ENCODE measurements at places on chromosomes 6 and 20.
A peak's percentile ranks its signal among the peaks of the same experiment; 100 is the strongest.

GRCh38 chr20:63246490-63247288 lies 7.6 kb downstream of the NKAIN4 start:
- no peak for DNase-seq

DNA sequence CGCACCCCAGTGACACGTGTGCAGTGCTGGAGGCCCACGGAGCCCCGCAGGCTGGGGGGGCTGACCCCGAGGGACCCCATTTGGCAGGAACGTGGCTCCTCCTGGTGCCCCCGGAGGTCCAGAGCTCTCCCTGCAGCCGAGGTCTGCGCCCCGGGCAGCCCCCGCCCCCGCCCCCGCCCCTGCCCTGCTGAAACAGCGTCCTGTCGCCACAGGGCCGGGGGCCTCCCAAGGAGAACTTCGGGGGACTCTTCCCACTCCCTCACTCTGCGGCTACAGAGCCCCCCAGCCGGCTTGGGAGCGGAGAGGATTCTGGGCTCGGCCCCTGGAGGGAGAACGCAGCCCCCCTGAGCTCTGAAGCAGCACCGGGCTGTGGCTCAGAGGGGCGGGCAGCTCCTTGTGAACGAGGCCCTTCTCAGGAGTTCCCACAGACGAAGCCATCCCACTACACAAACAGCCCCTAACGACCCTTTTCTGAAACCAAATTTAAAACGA lies 115.2 kb downstream of the DLL1 start:
- DNase-seq: no peak

DNA sequence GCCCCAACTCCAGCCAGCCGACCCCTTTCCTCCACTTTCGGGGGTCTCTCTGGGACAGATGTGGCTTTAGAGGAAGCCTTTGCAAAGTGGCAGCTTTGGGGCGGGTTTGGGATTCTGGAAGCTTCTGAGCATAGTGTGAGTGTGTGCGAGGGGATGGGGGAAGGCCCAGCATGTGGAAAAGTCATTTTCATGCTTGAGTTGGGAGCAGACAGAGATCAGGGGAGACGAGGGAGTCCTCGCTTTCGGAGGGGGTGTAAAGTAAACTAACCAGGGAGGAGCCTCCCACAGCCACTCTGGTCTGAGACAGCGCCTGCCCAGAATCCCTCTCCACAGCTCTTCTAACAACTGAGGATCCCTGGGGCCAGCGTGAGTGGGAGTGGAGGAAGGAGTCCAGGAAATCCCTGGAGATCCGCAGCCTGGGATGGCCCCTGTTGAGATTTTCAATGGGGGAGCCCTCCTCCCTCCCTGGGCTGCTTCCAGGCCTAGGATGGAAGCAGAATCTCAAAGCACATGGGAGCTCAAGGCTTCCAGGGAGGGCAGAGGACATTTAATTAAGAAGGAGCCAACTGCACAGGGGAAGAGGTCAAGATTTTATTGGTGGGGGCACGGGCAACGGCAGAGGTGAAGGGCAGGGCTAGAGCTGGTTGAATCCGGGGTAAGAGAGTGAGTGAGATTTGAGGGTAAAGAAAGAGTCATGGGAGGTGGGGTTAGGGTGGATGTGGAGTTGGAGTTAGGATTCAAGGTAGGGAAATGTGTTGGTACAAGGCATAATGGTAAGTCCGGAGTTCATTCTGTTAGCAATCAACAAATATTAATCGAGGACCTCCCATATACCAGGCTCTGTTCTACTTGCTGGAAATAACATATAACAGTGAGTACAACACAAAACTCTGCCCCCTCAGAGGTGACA lies 102.3 kb upstream of the FOXP4 start:
- DNase-seq: no peak

GRCh38 chr6:125863023-125863422 lies 72.3 kb downstream of the NCOA7 start:
- no peak for DNase-seq

DNA sequence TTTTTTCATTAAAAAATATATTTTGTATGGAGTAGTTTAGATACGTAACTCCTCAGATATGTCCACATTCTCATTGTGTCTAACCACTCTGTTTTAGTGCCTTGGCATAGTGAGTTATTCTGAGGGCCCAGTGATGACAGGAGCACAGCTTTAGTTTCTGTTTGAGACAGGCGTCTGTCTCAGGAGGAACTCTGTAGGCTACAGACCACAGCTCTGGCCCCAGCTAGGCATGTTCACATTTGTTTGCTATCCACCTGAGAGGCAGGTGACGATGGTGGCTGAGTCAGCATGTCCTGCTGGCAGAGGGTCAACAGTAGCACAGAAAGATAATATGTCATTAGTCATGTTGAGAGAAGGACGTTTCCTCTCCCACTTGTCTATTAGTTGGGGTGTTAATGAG lies 16.3 kb downstream of the LRRC1 start:
- DNase-seq: no peak

GRCh38 chr20:50587291-50587961 lies 77.2 kb downstream of the PTPN1 start:
- no peak for DNase-seq

DNA sequence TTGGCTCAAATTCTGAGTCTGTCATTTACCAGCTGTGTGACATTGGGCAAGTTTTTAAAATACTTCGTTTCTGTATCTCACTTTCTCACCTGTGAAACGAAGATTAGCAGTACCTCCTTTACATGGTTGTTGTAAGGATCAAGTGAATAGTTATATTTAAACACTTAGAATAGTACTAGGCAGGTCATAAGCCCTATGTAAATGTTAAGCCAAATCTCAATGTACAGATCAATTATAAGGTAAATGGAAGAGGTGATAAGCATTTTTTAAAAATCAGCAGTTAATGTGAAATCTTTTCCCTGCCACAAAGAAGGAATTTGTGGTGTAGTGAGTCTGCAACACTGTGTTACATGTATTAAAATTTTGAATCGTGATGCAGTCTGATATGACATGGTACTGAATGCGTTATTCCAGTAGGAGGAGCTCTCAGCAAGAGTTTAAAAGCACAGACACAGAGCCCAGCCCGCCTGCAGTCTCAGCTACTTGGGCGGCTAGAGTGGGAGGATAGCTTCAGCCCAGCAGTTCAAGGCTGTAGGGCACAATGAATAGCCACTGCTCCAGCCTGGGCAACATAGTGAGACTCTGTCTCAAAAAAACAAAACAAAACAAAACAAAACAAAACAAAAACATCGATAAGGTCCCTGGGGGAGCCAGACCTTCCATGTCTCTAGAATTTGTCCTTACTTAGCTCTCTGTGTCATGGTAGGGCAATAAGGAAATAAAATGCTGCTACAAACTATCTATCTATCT lies 46.0 kb downstream of the GTF2H5 start:
- peak; percentile 17 for DNase-seq

- DNase-seq: no peak
Measured at GRCh38 chr6:35220711-35221110, 7.0 kb downstream of the SCUBE3 start.

GRCh38 chr6:131292145-131292938 lies 157.1 kb downstream of the AKAP7 start:
- DNase-seq: no peak

DNA sequence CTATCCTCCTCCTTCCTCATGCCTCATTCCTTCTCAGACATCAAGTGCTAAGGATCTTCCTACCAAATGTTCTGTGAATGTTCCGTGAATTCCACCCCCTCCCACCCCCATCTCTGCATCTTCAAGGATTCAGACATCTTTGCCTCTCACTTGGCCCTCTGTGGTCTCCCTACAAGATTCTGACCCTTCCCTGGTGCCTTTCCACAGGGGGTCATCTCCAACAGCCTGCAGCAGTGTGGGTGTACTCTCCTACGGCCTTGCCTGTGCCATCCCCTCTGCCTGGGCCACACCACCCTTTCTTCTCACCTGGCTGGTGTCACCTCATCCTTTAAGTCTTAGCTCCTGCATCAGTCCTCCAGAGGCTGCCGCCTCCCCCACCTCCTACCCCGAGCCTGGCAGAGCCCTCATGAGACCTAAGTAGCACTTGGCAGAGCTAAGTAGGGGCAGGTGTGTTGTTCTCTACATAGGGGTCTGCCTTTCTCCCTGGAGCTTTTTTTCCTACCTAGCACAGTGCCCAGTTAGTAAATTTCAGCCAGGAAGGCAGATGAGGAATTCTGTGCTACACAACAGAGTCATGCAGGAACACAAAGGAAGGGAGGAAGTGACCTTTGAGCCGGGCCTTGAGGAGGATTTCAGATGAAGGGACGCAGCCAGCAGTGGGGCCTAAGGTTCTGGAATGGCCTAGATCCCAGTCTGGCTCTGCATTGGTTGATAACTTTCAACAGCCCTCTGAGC lies 43.1 kb downstream of the TM9SF4 start:
- DNase-seq: no peak

- DNase-seq: no peak
Measured at GRCh38 chr6:18990059-18990978, 603.2 kb downstream of the RNF144B start.

DNA sequence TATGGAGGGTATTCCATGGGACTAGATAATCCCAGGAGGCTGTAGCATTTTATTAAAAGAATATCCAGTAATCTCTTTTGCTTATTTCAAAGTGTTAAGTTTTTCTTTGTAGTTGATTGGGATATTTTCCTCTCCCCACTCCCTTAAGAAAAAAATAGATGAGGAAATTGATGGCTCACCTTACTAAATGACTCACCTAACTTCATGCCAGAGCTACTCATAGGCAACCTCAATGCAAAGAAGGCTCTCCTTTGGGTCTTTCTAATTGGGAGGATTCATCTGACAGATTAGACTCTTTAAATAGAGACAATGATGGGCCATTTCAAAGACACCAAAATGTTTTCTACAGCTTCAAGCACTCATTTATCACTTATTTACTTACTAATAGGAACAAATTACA lies 528.5 kb upstream of the BTBD3 start:
- DNase-seq: no peak

GRCh38 chr20:19729672-19730071 lies 28.4 kb upstream of the RIN2 start:
- no peak for DNase-seq

Data from activated T-helper 1 cell treated with anti-CD3 and anti-CD28 coated beads, Interleukin-2, amount 50 U/mL, for 16 hours (primary cell).